ENCODE measurements at places on chromosomes 3 and 15.
A peak's percentile ranks its signal among the peaks of the same experiment; 100 is the strongest.

DNA sequence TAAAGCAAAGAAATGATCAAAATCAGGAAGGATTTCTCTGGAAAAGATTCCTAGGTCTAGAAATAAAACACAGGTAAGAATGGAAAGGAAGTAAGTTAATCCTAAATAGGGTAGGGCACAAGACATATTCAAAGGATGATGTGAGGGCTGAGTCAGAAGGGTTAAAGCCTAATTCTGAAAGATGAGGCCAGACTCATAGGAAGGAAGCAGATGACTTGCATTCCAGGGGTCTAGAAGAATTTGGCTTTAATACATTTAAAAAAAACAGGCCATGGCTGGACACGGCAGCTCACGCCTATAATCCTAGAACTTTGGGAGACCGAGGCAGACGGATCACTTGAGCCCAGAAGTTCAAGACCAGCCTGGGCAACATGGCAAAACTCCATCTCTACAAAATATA lies 3.2 kb downstream of the SSR3 start:
- DNase-seq, result no peak

- no peak for DNase-seq
These were observed 2.9 kb downstream of the TLE3 start for GRCh38 chr15:70094690-70095311.

DNA sequence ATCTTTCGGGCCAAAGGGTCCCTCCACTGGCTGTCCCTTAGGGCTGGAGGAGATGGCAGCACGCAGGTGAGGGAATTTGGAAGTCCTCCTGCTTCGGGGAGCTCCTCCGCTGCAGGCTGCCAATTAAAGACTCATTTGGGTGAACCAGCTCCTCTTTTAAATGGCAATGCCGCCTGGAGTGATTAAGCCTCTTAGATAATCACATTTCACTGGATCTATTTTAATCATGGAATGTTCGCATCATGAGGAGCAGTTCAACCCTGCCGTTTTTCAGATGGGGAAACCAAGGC lies 117.9 kb downstream of the LIPC start:
- no peak for DNase-seq

DNA sequence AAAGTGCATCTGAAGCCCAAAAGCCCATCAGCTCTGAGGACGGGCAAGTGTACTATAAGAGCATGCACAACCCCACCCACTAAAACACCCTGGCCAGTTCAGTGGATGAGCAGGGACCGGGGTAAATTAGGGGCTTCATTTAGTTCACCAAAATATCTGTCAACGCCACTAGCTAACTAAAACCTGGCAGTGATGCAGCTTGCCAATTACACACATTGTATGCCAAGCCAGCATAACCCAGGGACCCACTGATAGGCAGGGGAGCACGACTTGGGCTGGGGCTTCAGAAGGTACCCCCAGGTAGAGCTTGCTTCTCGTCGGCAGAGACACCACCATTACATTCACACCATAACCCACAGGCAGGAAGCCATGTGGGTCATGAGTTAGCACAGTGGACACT lies 47.0 kb downstream of the PTPN23 start:
- no peak for DNase-seq

- no peak for DNase-seq
These were observed 326.3 kb upstream of the NR2E3 start for GRCh38 chr15:71484080-71484479.

DNA sequence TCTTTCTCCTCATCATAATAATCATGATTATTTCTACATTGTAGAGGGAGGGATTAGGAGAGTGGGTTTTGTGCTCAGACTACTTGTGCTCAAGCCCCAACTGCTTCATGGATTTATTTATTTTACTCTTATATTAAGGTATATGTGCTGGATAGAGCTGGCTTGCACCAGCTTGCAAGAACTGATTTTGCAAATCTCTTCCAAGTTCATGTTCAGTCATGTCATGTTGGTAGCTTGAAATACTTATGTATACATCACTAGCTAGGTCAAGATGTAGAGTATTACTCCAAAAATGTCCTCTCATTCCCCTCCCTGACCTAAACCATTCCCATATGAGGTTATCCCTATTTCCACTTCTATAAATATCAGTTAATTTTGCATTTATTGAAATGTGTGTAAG lies 293.9 kb upstream of the RBMS3 start:
- no peak for DNase-seq

DNA sequence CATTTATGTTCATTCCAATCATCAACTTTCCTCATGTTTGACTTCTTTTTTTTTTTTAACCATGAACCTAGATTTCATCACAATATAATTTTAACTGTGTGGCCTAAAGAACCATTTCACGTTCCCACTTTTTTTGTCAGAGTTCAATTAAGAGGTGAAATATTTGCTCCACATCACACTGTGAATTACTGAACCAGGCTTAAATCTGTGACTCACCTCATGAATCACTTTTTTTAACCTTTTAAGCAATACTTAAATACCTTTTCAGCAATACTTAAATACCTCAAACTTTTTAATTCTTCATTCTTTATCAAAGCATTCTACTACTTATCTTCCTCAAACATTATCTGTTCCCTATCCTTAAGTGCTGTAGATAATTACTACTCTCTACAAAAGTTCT lies 137.6 kb downstream of the SI start:
- DNase-seq, result no peak

GRCh38 chr15:37819191-37819590 lies 115.2 kb upstream of the TMCO5A start:
- no peak for DNase-seq

DNA sequence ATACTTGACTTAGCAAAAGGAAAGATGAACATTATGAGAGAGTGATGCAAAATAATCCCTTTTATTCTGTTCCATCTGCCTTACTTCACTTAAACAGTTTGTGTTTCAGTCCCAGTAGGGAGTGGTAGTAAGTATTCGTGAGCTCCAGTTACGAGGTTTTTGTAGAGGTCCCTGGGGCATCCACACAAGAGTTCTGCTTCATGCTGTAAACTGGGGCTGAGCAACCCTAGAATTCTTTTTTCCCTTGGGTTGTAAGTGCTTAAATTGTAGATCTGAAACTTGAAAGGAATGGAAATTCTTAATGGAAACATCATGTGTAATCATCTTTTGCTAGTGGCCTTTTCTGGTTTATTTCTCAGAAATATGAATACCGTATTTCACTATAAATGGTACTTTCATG lies 79.5 kb downstream of the SEMA6D start:
- no peak for DNase-seq

- peak; percentile 61 for DNase-seq
These were observed 191.6 kb downstream of the GAP43 start for GRCh38 chr3:115814778-115815380.

DNA sequence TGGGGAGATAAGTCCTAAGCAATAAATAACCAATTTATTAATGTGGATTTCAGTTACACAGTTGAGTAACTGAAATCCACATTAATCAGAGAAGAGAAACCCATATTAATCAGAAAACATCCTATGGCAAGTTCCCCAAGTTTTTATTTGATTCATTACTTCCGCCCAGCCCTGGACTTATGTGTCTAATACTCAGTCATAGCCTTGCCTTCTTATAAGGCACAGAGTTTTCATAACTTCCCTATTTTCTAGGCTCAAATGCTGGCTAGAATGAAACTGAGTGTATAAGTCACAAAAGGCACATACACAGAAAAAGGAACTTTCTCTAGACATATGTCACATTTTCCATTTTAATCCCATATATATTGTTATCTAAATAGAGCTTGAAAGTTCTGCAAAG lies 28.8 kb downstream of the CD47 start:
- no peak for DNase-seq

- DNase-seq, result no peak
These were observed 241.3 kb upstream of the LRTM1 start for GRCh38 chr3:55169161-55169560.

DNA sequence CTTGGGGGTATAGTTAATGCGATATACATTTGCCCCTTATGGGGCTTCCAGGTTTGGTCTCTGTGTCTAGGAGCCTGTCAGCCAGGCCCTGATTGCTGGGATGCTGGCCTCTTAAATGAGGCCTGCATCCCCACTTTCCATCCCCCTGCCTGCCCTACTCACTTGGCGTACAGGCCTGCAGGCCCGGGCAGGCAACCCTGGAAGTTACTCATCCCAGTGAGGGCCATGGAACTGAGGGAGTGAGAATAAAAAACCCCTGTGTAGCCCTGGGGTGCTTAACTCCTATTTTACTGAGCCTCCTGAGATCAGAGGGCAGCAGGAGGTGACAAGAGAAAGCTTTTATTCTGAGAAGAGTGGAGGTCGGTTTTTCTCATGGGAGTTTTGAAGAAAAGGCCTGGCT lies 2.0 kb downstream of the DISP2 start:
- no peak for DNase-seq

GRCh38 chr15:57165992-57166391 lies 210.3 kb upstream of the CGNL1 start:
- no peak for DNase-seq

DNA sequence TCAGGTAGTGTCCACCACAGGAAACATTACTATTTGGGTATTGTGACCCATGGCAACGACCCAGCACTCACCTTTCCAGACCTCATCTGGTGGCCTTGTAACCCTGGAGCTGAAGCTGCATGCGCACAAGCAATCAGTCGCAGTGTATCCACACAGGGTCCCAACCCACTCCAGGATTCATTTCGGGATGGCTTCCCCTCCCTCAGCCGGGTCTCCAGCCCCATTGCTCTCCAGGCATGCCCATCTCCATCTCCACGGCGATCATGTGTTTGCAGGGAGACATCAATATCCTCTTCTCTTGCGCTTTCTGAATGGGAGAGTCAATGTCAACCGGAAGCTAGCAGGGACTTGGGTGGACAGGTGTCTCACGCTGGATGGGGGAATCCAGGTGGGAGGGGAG lies 35.2 kb downstream of the GOLGA6L2 start:
- no peak for DNase-seq

DNA sequence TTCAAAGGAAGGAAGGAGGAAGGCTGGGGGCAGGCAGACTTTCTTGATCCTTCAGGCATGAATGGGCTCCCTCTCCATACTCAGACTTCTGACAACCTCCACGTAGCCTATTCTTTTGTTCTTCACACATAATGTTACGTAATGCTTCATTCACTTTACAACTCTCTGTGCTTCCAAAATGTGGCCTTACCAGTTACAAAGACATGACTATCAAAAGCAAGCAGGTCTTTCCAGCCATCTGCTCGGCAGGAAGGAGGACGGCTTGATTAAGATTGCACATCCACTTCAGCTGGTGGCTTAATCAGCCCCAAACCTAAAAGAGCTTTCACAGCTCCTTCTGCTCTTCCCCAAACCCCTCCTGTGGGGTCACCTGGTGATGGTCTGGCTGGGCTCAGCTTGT lies 263.2 kb downstream of the XXYLT1 start:
- no peak for DNase-seq

DNA sequence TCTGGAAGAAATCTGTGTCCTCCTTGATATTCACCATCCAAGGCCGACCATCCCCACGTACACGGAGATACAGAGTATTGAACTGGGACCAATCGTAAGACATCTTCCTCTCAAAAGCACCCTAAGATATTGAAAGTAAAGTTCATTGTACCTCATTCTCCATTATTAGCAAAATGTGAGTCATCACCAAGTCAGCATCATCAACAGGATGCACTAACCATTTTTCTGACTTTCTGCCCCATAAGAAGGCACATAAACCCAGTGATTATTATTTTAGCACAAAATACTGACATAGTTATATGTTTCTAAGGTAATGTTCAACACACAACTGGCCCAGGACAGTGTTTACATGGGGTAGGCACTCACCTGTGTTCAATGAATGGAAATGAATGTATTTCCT lies 7.4 kb downstream of the NDUFAF1 start:
- no peak for DNase-seq

GRCh38 chr3:6721491-6721890 lies 139.4 kb upstream of the GRM7 start:
- DNase-seq, result no peak

DNA sequence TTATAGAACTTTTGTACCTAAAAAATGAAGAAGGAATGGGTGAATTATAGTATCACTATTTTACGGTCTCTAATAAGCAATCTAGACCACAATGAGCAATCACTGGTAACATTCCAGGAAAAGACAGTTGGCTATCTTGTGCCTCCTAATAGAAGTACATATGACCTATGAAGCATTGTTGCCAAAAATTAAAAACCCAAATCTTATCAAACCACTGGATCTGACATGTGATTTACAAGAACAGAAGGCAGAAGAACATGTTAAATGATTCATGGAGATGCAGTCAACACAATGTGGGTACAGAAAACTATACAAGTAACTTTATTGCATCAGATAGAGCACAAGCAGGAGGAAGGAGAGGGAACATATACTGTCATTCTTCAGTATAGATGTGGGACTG lies 14.5 kb upstream of the HYKK start:
- DNase-seq, result no peak

GRCh38 chr3:105822171-105823123 lies 46.4 kb downstream of the CBLB start:
- no peak for DNase-seq

- DNase-seq, result no peak
These were observed 63.6 kb downstream of the TLE3 start for GRCh38 chr15:70034141-70034540.

GRCh38 chr3:191493336-191493735 lies 32.4 kb downstream of the PYDC2 start:
- no peak for DNase-seq

DNA sequence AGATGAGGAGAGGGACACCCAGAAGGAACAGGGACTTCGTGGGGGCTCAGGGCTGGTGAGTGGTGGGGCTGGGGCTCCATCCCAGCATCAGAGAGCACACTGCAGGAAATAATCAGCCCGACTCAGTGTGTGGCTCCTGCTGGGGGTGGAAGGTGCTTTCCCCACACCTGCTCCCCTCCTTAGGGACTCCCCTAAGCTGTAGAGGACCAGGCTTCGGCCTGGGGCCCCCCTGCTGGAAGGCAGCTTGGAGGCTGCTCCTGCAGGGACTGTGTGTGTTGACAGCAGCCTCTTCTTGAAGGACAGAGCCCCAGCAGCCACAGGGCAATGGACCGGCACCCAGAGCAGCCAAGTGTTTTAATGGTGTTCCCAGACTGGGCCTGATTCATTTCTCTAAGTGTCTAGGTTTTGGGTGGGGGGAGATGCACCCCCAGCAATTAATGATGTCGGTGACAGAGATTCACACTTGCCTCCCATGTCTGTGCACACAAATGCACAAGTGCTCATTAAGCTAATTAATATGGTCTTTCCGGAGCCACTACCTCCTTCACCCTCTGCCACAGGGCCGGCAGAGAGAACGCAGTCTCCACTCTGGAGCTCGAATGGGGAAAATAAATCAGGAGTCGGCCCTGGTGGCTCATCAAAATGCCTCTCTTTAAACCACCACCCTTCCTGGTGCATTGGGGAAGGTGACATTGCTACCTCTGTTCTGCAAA lies 16.9 kb upstream of the FGD5 start:
- DNase-seq, result no peak

- no peak for DNase-seq
These were observed 192.3 kb downstream of the IGSF11 start for GRCh38 chr3:118842147-118842863.

DNA sequence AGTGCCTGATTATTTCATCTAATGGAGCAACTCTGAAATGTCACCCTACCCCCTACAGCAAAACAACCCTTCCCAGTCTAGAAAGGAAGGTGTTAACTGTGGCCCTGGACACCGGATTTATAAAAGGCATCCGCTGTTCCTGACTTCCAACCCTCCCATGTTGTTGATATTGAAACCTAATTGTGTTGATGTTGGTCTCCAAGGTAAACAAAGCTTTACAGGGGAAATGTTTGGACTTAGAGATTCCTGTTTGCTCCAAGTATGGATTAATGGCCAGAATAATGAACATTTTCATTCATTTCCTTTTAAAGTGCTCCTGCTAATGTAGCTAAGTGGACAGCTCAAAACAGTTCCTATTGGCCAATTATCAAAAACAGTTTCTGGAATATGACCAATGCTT lies 19.4 kb upstream of the LMCD1 start:
- no peak for DNase-seq

Measured in anterior cingulate cortex (tissue), 58 donors.